Inflammatory macrophage treated with lipopolysaccharide for 4 hours (primary cell): ENCODE measurements at places on chromosomes 1 and 21.

DNA sequence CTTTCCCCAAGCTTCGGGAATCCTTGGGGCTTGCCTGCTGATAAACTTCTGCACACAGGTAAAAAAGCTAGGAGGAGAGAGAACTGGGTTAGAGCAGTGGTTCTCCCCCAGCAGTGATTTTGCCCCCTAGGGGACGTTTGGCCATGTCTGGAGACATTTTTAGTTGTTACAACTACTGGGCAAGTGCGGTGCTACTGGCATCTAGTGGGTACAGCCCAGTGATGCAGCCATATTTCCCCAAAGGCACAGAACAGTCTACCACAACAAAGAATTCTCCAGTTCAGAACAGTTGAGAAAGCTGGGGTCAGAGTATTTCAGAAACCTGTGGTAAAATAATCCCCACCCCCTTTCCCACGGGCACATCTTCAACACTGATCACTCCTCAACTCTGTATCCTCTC lies 41.3 kb downstream of the LRRC71 start:
- DNase-seq: peak; percentile 65

GRCh38 chr1:28750330-28750729 lies 13.6 kb downstream of the YTHDF2 start:
- no peak for DNase-seq

GRCh38 chr1:222009105-222009730 lies 267.3 kb upstream of the DUSP10 start:
- DNase-seq: peak; percentile 8

DNA sequence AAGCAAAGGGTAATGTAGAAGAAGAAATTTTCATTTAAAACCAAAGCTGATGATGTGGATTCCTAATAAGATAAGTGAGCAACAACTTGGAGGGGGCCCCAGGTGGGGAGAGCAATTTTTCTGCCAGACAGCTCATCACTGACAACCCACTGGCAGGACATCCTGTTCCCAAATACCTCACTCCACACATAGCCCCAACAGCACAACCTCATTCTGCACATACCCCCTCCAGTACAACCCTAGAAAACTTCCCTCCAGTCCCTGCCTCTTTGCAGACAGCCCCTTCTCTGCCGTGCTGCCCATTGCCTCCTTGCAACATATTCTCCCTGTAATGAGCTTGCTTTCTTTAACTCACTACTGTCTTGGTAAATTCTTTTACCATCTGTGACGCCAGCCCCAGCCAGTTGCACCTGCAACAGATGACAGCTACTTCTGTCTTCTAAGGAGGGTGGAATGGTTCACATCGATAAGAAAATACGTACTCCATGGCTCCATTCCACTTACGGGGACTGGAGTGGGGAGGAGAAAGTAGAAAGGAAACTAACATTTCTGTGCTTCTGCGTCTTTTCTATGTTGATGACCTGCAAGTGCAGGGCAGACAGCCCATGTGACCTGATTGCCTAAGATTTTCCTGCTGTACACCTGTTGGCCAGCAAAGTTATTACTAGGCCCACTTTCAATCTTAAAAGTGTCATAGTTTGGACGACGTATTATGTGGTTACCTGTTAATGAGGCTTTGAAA lies 14.7 kb downstream of the RHEX start:
- DNase-seq: no peak

DNA sequence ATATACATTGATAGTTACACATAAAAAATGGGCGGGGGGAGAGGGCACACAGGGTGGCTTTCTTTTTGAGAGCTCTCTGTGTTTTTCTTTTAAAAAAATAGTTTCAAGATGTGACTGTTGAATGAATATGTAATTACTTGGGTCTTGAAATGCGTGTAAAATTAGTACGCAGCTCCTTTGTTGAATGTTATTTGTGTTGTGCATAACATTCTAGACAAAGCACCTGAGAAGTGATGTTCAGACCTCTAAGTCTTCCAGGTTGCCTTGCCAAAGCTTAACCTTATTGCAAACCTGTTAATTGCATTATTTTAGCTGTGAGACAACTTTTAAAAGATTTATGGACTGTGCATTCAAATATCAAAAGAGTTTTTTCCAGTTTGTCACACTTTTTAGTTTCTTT lies 5.4 kb downstream of the PBX1 start:
- DNase-seq: no peak

GRCh38 chr1:246355411-246356230 lies 151.5 kb downstream of the SMYD3 start:
- no peak for DNase-seq

DNA sequence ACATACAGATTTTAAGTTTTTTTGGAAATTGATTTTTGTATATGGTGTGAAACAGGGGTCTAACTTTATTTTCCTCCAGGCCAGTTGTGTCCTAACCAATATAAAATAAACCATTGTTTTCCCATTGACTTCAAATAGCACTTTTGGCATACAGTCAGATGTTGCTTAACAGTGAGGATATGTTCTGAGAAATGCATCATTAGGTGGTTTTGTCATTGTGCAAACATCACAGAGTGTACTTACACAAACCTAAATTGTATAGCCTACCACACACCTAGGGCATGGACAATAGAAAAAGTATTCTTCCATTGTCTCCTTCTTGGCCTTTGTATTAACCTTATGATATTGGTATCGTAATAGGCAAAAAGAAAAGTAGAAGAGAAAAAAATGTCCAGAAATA lies 37.4 kb upstream of the DISP1 start:
- DNase-seq: peak; percentile 6

DNA sequence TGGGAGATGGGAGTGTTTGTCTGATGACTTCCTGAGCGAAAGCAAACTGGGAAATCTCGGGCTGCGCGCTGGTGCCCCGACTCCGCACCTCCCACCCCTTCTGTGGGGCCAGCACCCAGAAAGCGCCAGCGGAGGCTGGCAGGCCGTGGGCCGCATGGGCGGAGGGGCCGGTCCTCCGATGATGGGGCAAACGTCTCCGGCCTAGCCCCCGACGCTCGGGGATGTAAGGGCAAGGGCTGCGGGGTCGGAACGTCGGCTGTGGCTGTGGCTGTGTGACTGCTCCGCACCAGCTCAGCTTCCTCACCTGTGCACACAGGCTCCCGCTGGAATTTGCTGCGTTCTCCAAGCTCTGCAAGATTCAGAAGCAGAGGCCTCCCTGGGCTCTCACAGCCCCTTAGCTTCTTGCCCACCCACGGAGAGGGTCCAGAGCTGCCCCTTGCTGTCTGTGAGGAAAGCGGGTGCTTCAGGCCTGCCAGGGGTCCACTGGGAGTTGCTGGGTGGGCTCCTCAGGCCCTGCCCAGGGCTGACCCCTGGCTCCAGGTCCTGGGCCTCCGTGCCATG lies 35.0 kb downstream of the COL18A1 start:
- DNase-seq: no peak

- DNase-seq: no peak
Observed at GRCh38 chr1:168628807-168629206, 52.4 kb downstream of the XCL1 start.

- DNase-seq: no peak
Observed at GRCh38 chr1:184596950-184597645, 157.6 kb downstream of the EDEM3 start.
